ENCODE measurements at places on chromosomes 2 and 18.

GRCh38 chr18:35432565-35433001 is 55.4 kb upstream of the ZNF396 start:
- DNase-seq = no peak

DNA sequence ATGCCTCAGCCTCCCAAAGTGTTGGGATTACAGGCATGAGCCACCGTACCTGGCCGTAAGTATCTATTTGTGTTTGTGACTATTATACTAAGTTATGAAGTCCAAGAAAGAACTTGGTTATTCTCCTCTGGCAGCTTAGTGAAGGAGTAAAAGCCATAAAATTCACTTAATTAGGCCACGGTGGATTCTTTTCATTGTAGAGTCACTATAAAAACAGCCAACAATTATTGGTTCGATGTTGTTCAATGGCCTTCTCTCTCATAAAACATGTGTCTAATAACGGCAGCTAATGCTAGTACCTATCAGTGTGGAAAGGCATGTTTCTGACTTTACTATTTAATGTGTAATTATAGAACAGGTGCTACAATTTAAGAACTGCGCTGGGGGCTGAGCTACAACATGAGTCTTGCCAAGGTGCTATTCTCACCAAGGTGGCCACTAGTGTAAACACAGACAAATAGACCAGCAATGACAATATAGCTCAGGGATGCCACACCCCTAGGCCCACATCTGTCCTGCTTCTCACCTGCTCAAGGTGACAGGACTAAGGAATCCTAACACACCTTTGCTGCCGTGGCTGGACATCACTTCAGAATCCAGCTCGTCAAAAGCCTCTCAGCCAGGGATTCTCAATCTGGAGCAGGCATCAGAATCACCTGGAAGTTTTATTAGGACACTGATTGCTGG is 17.2 kb downstream of the ATP8B1 start:
- no peak for DNase-seq

DNA sequence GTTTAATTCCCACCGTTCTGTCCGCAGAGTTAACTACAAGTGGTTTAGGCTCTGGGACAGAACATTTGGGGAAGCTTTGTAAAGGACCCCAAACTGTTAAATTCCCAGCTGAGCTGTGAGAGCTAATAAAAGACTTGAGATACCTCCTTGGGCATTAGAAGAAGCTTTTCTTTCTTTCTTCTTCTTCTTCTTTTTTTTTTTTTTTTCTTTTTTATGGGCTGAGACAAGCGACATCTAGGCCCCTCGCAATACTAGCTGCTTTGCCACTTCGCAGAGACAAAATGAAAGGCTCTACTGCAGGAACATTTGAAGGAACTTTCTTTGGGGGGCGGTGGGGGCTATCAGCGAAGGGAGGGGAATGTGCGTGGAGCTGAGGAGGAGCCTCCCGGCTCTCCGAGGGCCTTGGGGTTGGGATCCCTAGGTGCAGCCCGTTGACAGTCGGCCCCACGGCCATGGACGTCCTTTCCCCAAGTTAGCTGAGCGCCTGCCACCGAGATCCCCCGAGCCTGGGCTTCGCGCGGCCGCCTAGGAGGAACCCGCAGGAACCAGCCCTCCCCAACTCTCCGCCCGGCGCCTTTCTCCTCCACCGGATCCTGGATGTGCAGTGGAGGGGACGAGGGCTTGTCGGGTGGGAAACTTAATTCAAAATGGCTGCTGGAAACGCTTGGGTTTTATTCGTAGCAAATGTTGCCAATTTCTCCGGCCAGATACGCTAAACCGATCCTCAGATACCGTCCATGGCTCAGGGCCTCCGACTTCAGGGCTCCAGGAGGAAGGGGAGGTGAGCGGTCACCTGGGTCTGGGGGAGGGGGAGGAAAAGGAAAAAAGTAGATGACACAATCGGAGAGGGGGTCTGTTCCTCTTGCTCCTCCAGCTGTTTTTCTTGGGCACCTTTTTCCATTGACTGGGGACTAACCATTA is 4.2 kb downstream of the MEIS1 start:
- no peak for DNase-seq

GRCh38 chr2:173193925-173194324 is 118.3 kb downstream of the MAP3K20 start:
- DNase-seq = no peak

GRCh38 chr18:24791751-24792545 is 331.5 kb downstream of the HRH4 start:
- DNase-seq = no peak

DNA sequence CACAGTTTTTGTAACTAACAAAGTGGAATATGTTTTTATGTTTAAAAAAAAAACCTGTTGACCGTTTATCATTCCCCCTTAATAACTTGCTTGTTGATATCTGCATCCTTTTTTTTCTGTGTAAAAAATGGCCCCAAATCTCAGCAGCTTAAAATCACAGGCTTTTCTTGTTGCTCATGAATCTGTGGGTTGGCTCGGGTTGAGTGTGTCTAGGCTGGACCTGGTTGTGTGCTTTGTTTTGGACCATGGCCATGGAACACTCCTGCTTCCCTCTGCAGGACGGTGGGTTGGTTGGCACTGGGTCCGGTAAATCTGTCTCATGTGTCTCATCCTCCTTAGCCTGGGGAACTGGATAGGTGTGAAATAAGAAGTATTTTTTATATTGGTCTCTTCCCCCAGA is 139.0 kb upstream of the LINC00305 start:
- DNase-seq = no peak

DNA sequence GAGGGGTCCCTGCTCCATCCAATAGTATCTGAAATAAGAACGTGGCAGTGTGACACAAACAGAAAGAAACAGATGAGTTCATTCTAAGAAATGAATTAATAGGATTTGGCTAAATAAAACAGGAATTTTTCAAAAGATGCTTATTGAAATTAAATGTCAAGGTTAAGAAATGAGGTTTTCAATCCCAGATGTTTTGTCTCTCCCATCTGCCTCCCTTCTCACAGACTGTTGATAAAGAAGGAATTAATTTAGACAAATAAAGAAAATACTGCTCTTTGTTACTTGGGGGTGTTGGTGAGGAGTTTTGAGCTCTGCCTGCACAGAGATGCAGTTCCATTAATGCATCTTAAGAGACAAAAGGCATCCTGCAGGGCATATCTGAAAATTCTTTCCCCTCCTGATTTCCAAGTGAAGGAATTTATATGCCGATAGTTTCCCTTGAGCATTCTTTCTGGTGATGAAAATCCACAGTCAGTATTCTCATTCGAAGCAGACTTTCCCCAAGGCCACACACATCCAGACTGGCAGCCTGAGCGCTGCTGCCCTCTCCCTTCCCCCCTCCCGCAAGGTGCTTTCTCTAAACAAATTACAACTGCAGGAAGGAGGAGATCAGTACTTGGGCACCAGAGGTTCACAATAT is 385.4 kb upstream of the RND3 start:
- DNase-seq = no peak
